ENCODE measurements at places on chromosomes 1 and 21.

- DNase-seq = no peak
Measured at GRCh38 chr1:59979666-59980065, 53.1 kb upstream of the CYP2J2 start.

DNA sequence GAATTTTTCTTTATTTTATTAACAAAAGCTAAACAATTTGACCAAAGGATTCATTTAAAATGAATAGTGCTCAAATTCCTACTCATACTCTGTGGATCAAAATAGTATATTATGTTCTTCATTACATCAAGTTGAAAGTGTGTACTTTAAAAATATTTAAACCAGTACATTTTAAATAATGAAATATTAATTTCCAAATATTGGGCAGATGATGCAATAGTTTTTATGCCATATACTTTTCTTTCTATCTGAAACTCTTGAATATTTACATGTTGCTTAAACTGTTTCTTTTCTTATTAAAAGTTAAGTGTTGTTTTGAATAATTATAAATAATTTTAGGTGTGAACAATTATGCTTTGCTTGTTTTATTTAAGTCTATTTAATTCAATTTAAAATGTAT lies 144.7 kb upstream of the TMPRSS15 start:
- no peak for DNase-seq

GRCh38 chr21:44702973-44703730 lies 6.2 kb downstream of the KRTAP10-12 start:
- no peak for DNase-seq

GRCh38 chr1:206699000-206699586 lies 14.4 kb downstream of the MAPKAPK2 start:
- DNase-seq = no peak

GRCh38 chr1:207903053-207903452 lies 7.9 kb downstream of the CD34 start:
- no peak for DNase-seq

DNA sequence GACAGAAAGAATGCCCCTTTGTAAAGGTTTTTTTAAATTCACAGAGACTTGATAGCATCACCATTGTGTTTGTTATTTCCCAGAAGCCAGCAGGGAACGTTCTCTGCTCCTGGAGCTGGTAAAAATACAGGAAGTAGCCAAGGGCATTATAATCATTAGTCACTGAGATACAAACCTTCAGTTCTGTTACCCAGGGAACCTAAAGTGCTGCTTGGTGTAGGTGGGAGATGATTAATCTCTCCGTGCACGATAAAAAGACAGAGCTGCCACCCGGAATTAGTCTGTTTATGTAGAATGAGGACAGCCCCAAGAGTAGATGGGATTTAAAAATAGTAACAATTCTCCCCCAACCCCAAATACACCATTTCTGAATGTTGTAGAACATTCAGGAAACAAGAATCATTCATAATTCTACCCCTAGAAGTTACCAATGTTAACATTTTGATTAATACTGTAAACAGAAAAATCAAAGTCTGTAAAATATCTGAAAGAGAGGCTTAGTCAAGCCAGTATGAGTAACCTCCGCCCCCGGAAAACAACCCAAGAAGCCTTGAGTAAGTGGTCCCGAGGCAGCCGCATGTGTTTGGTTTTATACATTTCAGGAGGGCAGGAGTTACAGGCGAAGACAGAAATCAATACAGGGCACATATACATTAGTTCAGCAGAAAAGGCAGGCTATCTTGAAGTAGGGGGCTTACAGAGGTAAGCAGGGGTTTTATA lies 45.3 kb upstream of the CTBS start:
- no peak for DNase-seq

Measured in H9 (cell line).